ENCODE measurements at places on chromosomes 2 and 18. TPM values are rescaled to one million over a fixed set of nuclear protein-coding genes. Genes with fewer than 3 reads are reported as not detected.

The CABLES1 gene
- total RNA-seq, result 13.7 TPM

The MERTK gene
- 3.7 TPM for total RNA-seq

The UBE2E3 gene
- 112 TPM for total RNA-seq

The CPO gene
- total RNA-seq, result 0.13 TPM

The HNMT gene
- total RNA-seq, result 0.33 TPM

The FARSB gene
- 12.0 TPM for total RNA-seq

The PIEZO2 gene
- 5.3 TPM for total RNA-seq

The SALL3 gene
- 0.49 TPM for total RNA-seq

The PCARE gene
- not detected for total RNA-seq

The DSC3 gene
- 5.4 TPM for total RNA-seq

The GAL3ST2 gene
- 1.0 TPM for total RNA-seq

The DYNAP gene
- total RNA-seq, result not detected

The COLEC12 gene
- 1.6 TPM for total RNA-seq

The CASP10 gene
- total RNA-seq, result 0.65 TPM

All from mesangial cell (primary cell).